Transverse colon (tissue), 4 donors: ENCODE measurements at places on chromosomes 3 and 15.

DNA sequence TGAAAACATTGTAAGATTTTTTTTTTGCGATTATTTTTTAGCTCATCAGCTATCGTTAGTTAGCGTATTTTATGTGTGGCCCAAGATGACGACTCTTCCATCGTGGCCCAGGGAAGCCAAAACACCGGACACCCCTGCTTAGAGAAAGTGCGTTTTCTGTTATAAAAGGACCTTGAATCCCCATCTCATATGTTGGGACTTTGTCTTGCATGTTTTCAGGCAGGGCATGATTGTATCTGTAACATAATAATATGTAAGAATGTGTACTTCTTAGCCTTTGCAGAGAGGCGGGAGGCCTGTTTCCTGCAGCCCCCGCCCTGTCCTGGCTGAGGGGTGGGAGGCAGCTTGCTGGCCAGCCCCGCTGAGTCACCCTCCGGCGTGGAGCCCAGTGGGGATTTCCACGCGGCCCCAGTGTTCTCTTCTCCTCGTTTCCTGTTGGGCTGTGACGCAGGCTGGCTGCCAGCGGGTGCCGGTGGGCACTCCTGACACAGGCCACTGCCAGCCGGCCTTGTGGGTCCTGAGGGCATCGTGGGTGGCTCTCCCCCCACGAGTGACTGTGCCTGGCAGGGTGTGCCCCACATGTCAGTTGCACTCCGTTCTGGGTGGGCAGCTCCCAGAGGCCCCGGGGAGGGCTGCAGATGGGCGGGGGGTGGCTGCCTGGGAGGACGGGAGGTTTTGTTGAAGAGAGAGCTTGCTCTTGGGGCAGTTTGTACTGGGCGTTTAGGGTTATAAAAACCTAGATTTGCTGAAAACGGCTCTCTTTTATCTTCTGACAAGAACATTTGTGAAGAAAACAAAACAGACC lies 55.6 kb downstream of the SMAD3 start:
- no peaks in the 10 kb centered on the region for H3K36me3 ChIP-seq
- no peaks in the 10 kb centered on the region for H3K27me3 ChIP-seq
- peak; percentile 91 for DNase-seq
- peak overlapping the region; percentile 86 for H3K27ac ChIP-seq

DNA sequence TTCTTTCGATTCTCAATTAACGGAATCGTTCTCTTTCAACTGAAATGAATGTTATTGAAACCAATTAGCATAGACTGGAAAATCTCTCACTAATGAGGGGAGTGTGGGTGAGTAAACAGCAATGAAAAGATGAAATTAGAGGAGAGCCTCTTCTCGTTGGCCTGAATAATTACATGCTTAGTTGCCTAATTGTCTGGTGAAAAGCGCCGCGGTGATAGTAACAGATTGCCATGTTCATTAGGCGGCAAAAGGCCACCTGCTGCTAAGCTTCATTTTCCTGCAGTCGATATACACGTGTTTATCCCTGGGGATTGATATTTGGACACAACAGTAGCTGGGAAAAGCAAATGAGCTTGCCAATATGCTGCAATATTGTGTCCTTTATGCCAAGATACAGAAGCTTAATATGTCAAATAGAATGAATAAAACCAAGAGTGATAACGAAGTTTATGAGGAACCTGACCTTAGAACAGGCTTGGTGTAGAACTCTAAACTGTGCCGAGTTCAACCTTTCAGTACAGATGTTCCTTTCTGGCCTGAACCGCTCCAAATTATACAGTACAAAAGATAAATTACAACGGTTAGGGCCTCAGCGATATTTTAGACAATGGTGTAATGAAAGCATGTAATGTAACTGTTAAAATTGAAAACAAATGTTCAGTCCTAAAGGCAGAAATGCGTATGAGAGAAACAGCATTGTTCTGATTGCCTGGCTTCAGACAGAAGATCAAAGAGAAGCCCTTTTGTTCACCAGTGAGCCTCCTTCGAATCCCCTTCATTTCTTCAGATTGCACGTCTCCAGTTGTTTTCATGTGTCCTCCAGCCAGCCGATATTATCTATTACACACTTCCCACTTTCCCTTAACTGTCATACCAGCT lies 185.2 kb downstream of the SHOX2 start:
- H3K27ac ChIP-seq = no peak overlapping the region
- H3K27me3 ChIP-seq = no peaks in the 10 kb centered on the region
- H3K4me3 ChIP-seq = no peak overlapping the region
- no peaks in the 10 kb centered on the region for H3K4me1 ChIP-seq

- no peak overlapping the region for H3K27ac ChIP-seq
- H3K4me3 ChIP-seq = no peak overlapping the region
- peaks cover 17% of the 10 kb centered on the region for H3K27me3 ChIP-seq
- no peak for DNase-seq
These were observed 48.6 kb downstream of the CTXND1 start for GRCh38 chr15:80203361-80203885.

DNA sequence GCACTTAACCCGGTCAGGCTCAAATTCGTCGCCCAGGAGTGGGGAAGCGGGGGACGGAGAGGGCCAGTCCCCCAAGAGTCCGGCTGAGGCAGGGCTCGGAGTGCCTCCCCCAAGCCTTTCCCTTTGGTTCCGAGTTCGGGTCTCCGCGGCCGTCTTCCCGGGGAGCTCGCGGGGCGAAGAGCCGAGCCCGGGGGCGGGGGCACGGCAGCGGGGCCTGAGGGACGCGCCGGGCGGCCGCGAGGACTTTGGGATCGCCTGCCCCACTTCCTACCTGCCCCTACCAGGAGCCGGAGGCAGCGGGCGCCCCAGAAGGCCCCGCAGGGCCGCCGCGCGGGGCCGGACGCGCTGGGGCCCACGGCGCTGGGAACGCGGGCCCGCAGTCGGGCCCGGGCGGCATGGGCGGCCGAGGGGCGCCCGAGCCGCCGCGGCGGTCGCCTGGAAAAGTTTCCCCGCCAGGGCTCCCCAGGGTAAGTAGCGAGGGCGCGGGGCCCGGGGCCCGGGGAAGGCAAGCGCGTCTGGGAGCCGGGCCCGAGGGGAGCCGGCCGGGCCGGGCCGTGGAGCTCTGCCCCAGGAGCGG lies 2.8 kb downstream of the FURIN start:
- H3K4me3 ChIP-seq = peak overlapping the region; percentile 99
- no peaks in the 10 kb centered on the region for H3K36me3 ChIP-seq
- peak; percentile 41 for DNase-seq
- peaks cover 54% of the 10 kb centered on the region for H3K4me1 ChIP-seq
- peak overlapping the region; percentile 96 for H3K27ac ChIP-seq

DNA sequence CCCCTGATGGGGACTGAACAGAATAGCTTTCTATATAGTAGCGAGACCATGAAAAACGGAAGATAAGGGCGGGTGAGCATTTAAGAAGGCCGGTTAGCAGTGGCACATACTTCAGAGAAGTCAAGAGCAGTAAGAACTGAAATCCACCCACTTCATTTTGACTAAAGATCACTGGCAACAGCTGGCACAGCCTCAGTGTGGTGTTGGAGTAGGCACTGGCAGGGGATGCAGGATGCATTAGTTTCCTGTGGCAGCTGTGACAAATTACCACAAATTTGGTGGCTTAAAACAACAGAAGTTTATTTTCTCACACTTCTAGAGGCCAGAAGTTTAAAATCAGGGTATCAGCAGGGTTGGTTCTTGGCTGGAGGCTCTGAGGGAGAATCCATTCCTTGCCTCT lies 176.5 kb downstream of the ADAMTSL3 start:
- no peaks in the 10 kb centered on the region for H3K36me3 ChIP-seq
- no peaks in the 10 kb centered on the region for H3K27me3 ChIP-seq
- H3K27ac ChIP-seq = no peak overlapping the region

- H3K4me3 ChIP-seq = no peak overlapping the region
- no peak for DNase-seq
- no peaks in the 10 kb centered on the region for H3K36me3 ChIP-seq
- no peaks in the 10 kb centered on the region for H3K27me3 ChIP-seq
- H3K4me1 ChIP-seq = no peaks in the 10 kb centered on the region
These were observed 205.4 kb upstream of the TSC22D2 start for GRCh38 chr3:150202711-150203110.

DNA sequence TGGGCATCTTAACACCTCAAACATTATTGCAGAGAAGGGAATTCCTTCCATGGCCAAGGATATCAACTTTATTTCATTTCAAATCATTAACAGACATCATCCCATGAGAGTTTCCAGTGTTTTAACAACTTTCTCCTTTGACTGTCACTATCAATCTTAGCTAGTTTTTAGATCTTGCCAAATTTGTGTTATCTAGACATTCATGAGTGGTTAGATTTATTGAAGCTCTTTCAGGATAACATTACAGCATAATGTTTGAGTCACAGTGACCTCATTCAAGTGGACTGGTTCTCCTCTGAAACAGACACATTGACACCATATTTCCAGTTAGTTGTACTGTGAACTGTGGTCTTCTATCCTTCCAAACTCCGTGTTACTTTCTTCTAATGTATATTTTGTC lies 8.6 kb upstream of the TNFAIP8L3 start:
- H3K36me3 ChIP-seq = no peaks in the 10 kb centered on the region
- DNase-seq = no peak
- peak overlapping the region; percentile 57 for H3K27ac ChIP-seq
- H3K4me1 ChIP-seq = no peaks in the 10 kb centered on the region
- no peak overlapping the region for H3K4me3 ChIP-seq

DNA sequence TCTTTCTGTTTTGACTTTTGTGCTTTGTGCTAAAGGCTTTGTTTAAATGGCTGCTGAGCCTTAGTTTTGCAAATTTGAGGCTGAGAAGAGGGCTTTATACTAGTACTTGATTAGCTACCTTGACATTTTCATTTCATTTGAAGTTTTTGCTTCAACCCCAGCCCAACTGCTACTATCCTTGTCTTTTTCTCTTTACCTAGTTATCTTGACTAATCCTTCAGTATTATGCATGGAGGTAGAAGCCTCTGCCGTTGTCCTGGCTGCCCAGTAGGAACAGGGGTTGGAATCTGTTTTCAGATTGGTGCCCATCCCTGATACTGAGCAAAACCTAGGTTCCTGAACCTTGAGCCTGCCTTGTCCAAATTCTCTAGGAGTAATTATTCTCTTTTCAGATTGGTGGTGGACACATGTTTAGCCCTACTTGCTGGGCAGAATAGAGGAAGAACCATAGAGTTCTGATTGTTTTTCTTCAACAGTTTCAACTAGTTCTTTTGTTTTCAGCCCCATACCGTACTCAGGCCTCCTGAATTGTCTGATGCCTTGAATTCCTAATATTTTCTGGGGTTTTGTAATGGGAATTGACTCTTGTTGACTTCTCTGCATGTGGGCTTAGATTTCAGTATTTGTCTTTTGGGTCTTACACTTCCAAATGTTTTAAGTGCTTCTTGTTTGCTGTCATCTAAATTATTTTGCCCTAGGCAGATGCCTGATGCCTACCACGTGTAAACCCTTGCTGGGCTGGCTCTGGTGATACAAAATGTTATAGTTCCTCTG lies 143.2 kb downstream of the DOCK3 start:
- no peak overlapping the region for H3K4me3 ChIP-seq
- H3K4me1 ChIP-seq = no peaks in the 10 kb centered on the region
- no peak for DNase-seq
- H3K27me3 ChIP-seq = no peaks in the 10 kb centered on the region
- H3K27ac ChIP-seq = no peak overlapping the region

DNA sequence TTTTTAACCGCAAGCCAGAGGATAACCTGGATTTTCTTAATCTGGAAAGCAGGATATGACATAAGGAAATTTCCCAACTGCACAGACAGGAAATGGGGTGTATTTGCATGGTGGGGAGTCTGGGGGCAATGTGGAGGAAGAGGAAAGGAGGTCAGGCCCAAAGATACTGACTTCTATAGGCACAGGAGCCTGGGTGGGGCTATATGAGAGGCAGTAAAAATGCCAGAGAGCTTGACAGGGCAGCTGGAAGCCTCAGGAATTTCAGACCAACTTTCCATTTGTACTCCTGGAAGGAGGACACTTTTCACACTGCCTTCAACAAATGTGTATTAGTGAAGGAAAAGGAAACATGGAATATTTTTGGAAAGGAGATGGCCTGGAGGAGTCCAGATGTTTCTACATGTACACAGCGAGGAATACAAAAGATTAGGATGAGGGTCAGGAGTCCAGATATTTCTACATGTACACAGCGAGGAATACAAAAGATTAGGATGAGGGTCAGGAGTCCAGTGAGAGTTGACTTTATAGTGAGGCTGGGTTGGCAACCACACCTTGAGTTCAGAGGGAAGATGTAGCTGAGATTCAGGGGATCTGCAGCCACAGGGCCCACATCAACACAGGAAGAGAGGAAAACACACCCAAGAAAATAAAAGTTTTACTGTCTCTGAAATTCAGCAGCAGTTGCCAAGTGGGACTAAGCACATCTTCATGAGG lies 111.9 kb upstream of the PTPRG start:
- H3K27me3 ChIP-seq = no peaks in the 10 kb centered on the region

DNA sequence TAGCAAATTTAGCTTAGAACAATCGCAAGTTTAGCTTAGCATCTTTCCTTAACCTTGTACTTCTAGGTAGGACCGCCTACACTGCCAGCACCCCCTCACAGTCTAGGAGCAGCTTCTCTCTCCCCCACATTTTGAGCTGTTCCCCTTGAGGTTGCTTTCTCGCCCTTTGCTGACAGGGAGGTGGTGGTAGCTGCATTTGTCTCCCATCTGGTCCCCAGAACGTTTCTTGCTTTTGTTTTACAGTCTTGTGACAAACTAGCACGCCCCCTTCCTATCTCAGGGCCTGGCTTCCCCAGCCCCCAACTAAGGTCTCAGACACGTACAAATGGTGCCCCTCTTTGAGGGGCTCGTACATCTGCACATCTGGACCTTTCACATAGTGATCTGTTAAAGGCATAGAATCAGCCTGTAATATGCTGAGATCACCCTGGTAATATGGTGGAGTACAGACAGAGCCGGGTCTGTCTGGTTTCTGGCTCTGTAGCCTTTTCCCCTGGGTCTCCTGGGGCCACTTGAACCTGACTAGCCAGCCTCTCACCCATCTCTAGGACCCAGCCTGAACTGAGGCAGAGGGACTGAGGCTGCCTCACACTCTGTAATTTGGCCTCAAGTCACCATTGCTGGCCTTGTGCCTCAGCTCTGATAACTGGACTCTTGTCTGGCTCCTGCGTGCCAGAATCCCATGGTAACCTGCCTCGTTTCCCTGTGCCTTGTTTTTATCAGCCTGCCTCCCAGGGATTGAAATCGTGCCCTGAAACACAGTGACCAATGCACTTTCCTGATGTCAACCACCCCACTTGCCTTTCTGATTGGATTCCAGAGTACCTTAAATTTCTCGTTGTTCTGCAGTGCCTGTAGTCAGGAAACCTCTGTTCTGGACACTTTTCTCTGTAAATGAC lies 27.7 kb downstream of the CRTC3 start:
- no peaks in the 10 kb centered on the region for H3K36me3 ChIP-seq
- no peak overlapping the region for H3K4me3 ChIP-seq
- peak overlapping the region; percentile 87 for H3K27ac ChIP-seq
- H3K27me3 ChIP-seq = no peaks in the 10 kb centered on the region

- H3K27me3 ChIP-seq = no peaks in the 10 kb centered on the region
- no peaks in the 10 kb centered on the region for H3K36me3 ChIP-seq
- no peak for DNase-seq
- peaks cover 15% of the 10 kb centered on the region for H3K4me1 ChIP-seq
These were observed 78.5 kb upstream of the SNRPA1 start for GRCh38 chr15:101373577-101373976.

GRCh38 chr3:46715507-46716175 lies 2.0 kb downstream of the PRSS50 start:
- H3K4me3 ChIP-seq = no peak overlapping the region
- no peak for DNase-seq
- peaks cover 25% of the 10 kb centered on the region for H3K27me3 ChIP-seq
- H3K27ac ChIP-seq = no peak overlapping the region
- H3K4me1 ChIP-seq = no peaks in the 10 kb centered on the region

- no peak overlapping the region for H3K4me3 ChIP-seq
- no peak overlapping the region for H3K27ac ChIP-seq
- no peaks in the 10 kb centered on the region for H3K4me1 ChIP-seq
- no peaks in the 10 kb centered on the region for H3K27me3 ChIP-seq
- no peak for DNase-seq
- H3K36me3 ChIP-seq = no peaks in the 10 kb centered on the region
These were observed 427.9 kb upstream of the AGTR1 start for GRCh38 chr3:148269816-148270215.
